ENCODE measurements at places on chromosomes 11 and 22.

DNA sequence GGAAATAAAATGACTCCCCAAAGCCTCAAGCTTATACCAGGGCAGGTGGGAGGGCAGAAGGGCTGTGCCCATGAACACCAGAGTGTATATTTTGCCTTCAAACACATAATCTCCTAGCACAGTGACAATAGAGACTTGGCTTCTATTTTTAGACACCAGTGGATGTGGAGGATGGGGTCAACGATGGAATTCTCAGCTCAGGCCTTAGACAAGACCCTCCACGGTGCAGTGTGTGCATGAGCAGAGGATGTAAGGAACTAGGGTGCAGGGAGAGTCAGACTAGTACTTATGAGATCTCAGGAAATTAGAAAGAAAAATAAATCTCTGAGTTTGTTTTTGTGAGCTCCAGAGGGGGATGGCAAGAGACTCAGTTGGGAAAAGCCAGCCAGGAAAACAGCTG, 113.6 kb upstream of the CADM1 start:
- no peak for DNase-seq

DNA sequence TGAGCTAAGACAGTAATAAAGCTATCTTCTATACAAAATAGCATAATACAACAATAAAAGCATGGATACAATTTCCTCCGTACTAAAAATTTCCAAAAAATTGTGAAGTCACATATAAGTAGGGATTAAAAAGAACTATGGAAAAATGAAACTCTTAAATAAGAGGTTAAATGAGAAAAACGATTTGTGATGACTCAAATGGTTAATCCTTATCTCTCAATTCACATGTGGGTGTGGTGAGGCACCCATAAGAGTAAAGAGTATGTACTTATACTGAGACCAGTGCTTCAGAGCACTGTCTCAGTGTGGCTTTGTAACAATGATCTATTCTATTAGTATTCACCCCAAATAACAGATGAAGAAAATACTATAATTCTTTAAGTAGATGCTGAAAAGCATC, 25.0 kb upstream of the CCDC34 start:
- DNase-seq = no peak

DNA sequence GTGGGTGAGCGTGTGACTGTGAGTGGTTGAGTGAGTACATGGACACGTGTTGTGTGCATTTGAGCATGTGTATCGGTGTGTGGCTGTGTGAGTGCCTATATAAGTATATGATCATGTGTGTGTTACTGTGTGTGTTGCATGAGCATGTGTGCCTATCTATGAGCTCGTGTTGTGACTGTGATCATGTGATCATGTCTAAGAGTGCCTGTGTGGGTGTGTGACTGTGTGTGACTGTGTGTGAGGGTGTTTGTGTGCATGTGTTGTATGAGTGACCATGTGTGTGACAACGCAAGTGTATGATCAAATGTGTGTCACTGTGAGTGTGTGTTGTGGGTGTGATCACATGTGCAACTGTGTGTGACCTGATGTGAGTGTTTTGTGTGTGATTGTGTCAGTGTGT, 88.8 kb downstream of the UBASH3B start:
- DNase-seq = no peak

- no peak for DNase-seq
These were observed 89.4 kb downstream of the LDLRAD3 start for GRCh38 chr11:36033082-36033751.

DNA sequence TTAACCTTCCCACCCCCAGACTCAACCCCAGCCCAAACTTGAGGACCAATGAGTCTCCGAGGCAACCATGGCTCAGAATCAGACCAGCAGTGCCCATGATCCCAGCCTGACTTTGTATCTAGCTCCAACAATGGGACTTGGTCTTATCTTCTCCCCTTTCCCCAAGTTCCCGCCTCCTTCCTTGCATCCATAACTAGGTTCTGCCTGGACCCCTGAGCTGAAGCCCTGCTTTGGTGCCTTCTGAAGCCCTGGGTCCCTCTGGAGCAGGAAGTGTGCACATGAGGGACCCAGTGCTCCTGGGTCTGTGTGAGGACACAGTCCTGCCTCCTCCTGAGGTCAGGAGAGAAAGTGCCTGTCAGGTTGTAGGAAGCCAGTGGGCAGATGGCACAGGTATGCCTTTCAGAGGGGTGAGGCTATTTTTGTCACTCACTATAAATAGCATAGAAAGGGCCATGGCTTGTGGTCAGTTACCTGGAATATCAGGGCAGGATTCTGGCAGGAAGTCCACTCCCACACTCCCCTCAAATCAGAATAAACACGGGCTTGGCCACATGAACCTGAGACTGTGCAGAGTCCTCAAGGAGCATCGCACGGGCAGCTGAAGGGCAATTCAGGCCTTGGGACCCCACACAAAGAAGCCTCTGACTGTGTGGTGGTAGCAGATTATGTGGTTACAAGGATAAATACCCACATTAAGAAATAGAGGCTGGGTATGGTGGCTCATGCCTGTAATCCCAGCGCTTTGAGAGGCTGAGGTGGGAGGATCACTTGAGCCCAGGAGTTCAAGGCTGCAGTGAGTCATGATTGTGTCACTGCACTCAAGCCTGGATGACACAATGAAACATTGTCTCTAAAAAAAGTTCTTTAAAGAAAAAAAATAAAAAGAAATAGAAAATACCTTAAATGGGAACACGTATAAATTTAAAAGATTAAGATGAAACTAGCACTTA, 27.4 kb downstream of the RCN1 start:
- DNase-seq = no peak

GRCh38 chr22:35721960-35722359, 4.3 kb downstream of the APOL5 start:
- no peak for DNase-seq

DNA sequence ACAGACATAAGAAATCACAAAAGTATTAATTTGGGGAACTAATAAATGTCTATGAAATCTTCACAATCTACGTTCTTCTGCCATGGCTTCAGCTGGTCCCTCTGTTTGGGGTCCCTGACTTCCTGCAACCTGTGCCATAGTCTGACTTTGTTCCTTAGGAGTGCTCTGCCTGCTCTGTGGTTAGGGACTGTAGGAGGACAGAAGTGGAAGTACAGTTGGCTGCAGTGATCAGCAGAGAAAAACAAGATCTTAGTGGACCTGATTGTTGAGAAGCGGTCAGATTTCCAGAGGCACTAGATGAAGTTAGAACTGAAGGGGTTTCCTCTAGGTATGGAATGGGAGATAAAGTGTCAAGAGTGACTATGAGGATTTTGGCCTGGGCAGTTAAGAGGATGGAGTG, 80.6 kb downstream of the PPP6R3 start:
- DNase-seq = no peak

DNA sequence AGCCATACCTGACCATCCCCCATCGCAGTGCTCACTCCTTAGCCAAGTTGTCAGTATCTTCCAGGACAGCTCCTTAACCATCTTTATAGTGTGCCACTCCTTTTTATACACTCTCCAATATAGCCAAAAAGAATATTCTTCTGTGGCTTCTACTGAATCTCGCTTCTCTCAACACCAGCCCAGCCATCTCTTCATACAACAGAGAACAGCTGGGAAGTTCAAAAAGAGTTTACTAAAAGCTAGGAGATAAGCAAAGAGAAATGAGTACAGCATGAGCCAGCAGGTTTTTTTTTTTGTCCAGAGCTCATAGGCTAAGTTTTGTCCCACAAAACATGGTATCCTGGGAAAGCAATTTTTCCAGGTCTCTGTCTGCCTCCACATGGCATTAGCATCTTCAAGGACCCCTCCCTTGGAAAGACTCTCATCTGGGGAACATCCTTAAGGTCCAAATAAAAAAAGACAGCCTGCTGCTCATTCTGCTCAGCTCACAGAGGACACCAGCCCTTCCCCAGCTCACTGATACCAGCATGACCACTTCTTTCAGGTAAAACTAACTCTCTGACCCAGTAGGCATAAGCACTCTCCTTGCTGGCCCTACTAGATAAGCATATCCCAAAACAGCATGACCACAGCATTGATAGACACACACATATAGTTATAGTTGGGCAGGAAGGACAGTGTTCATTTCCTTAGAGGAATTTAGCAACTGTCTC, 48.8 kb upstream of the YWHAH start:
- no peak for DNase-seq

- no peak for DNase-seq
These were observed 2.7 kb downstream of the RPL27A start for GRCh38 chr11:8685306-8685705.

- no peak for DNase-seq
These were observed 139.1 kb upstream of the DDI1 start for GRCh38 chr11:103897160-103897936.

GRCh38 chr11:134238956-134239355, 14.2 kb downstream of the THYN1 start:
- no peak for DNase-seq

GRCh38 chr22:31526270-31526669, 29.9 kb downstream of the SFI1 start:
- DNase-seq = no peak

GRCh38 chr11:121318848-121319834, 26.6 kb downstream of the SC5D start:
- DNase-seq = no peak

DNA sequence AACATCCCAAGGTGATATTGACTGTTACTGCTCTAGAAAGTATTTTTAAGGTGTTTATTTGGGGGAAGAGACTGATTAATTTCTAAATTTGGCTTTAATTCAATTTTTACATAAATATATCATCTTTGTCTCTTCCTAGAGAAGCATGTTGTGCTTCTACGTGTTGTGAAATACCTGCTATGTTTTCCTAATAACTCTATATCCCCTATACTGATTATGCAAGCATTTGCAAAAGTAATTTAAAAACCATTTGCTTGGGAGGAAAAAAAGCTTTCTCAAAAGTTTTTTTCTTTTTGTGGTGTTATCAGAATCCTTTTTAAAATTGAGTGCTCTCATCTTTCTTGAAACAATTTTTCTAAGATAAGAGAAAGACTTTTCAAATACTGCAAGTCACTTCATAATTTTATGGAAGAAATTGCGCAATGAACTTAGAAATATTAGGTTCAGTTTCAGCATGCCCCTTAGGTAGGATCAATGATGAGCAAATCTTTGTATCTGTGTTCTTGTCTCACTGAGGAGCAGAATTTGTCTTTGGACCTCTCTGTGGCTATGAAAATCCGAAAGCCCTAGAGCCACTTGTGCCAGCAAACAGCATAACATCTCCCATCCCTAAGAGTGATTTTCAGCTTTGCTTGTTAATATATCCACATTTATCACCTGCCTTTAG, 7.4 kb upstream of the BLID start:
- no peak for DNase-seq

- DNase-seq = no peak
These were observed 5.1 kb downstream of the DNAL4 start for GRCh38 chr22:38788846-38789245.

DNA sequence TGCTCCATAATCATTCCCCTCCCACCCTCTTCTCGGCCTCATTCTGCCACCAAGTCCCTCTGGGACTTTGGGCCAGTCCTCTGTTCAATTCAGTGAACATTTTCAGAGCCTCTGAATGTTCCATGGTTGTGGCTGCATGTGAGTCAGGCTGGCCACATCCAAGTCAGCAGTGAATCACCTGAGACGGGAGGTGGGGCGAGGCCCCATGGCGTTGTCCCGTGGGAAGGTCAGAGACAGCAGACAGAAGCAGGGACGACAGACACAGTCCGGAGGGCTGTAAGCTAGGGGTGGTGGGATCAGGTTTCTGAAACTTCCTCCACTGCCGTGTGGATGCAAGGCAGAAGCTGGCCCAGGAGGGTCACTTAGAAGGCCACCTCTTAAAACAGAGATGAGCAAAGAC, 324.8 kb downstream of the MN1 start:
- no peak for DNase-seq

- DNase-seq = no peak
These were observed 25.8 kb downstream of the MRGPRD start for GRCh38 chr11:68954836-68955606.

DNA sequence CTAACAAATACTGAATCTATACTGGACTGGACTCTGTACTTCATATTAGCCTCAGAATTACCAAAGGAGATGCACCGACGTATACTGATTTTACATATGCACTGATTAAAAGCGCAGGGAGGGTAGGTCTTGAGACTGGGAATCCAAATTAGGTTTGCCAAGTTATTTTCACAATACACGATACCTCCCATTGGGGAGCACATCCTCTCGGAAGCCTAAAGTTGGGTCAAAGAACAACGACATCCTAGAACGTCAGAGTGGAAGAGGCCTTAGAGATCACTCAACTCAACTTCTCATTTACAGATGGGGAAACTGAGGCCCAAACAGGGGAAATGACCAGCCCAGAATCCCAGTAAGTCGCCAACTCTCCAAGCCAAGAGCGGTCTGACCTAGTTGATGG, 626 bp downstream of the DNAL4 start:
- no peak for DNase-seq

DNA sequence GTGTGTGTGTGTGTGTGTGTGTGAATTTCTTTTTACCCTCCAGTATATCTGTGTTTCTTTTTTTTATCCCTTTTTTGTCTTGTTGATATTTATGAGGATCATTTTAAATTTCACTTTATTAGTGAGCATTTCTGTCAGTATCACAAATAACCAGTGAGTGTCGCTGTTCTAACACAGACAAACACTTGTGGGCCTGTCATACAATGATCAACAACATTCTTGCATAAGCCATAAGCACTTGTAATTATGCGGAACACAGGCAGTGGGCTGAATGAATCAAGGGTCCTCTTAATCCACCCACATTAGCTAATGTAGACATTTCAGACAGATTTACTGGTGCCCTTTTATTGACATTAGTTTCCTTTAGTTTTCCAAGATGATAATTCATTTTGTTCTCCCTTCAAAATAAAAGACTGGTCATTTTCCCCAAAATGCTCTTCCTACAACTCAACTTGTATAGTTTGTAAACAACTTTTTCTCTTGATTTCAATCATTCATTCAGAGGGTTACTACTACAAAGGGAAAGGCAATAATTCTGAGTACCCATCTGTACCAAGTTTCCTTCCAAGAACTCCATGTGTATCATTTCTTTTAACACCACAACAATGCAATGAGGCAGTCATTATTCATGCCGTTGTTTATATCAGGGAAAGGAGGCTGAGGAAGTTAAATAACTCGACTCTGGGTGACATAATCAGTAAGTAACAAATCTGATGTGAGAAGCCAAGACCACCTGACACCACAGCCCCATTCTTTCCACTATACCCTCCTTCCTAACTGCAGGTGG, 34.5 kb upstream of the ANO3 start:
- DNase-seq = no peak

DNA sequence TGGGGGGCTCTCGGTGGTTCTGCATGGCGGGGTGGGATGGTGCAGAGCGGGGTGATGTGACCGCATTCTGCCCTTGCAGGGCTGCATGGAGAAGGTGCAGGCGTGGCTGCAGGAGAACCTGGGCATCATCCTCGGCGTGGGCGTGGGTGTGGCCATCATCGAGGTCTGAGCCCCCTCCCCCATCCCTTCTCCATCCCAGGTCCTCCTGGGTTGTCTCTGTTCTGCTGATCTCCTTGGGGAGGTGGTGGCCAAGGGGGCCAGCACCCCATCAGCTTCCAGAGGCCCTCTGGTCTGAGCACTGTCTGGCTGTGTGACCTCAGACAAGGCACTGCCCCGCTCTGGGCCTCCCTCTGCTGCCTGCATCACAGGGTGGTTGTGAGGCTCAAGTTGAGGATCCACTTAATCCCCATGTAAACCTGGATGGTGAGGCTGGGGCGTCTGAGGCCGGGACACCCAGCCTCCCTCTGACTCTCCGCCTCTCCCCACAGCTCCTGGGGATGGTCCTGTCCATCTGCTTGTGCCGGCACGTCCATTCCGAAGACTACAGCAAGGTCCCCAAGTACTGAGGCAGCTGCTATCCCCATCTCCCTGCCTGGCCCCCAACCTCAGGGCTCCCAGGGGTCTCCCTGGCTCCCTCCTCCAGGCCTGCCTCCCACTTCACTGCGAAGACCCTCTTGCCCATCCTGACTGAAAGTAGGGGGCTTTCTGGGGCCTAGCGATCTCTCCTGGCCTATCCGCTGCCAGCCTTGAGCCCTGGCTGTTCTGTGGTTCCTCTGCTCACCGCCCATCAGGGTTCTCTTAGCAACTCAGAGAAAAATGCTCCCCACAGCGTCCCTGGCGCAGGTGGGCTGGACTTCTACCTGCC, 53.3 kb downstream of the CD82 start:
- DNase-seq = no peak

Measured in progenitor cell of endocrine pancreas (in vitro differentiated cells).